ENCODE measurements at places on chromosomes 2 and 18.

GRCh38 chr2:14094592-14094991 lies 537.9 kb upstream of the LRATD1 start:
- no peak for DNase-seq

DNA sequence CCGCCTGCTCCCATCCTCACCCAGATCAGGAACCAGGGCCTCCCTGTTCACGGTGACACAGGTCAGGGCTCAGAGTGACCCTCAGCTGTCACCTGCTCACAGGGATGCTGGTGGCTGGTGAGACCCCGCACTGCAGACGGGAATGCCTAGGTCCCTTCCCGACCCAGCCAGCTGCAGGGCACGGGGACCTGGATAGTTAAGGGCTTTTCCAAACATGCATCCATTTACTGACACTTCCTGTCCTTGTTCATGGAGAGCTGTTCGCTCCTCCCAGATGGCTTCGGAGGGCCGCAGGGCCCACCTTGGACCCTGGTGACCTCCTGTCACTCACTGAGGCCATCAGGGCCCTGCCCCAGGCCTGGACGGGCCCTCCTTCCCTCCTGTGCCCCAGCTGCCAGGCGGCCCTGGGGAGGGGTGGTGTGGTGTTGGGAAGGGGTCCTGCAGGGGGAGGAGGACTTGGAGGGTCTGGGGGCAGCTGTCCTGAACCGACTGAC lies 31.7 kb downstream of the GPC1 start:
- no peak for DNase-seq

- DNase-seq, result no peak
These were observed 49.4 kb upstream of the SH3RF3 start for GRCh38 chr2:109079590-109079989.

GRCh38 chr2:205245652-205246051 lies 436.6 kb upstream of the NRP2 start:
- no peak for DNase-seq

DNA sequence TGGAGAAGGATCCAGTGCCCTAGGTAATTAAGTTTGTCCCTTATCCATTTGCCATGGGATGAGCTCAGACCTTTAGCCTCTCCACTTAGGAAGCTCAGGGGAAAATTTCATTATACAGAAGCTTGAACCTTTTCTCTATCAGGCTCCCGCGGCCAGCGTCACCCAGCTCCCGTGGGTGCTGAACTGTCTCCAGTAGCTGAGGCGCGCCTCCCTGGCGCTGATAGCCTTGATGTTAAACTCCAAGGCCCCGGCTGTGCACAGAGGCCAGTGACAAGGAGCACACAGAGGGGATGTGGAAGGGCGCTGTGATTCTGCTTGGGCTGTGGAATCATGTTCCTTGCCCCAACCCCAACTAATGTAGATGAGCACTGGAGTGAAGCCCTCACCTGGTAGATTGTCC lies 50.8 kb downstream of the NRP2 start:
- DNase-seq, result no peak

DNA sequence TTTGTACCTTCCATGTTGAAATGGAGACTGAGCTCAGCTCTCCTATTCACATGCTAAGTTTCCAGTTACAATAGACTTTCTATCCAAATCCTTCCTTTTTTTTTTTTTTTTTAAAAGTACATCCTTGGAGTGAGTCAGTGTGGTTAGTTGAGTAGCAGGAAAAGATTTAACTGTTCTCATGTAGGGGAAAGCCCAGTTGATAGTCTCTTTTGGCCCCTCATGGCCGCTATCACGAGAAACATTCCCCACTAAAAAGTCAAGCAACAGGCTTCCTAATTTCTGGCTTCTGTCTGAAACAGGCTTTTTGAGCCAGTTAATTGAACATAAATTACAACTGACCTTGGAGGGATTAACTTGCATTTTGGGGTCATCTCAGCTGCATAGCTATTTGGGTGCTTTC lies 161.3 kb downstream of the MEIS1 start:
- DNase-seq, result no peak

GRCh38 chr2:71689968-71690834 lies 236.8 kb downstream of the DYSF start:
- no peak for DNase-seq

GRCh38 chr2:20401489-20401835 lies 45.4 kb upstream of the RHOB start:
- DNase-seq, result no peak

DNA sequence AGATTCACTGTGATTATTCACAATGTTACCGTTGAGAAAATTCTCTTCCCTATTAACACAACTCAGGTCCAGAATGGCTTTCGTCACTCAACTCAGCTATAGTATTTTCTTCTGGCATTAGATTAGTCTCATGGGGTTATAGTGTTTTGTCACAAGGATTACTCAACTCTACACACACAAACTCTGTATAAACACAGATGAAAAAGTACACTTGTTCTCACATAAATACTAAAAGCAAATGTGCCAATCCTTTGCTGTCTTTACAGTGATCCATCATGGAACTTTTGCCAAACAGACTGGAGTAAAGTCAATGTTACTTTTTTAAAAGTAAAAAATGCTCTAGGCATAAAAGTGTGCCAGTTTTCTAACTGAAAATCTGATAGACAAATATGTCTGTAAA lies 267.6 kb downstream of the RBM43 start:
- no peak for DNase-seq

- DNase-seq, result no peak
These were observed 3.8 kb upstream of the ADRA2B start for GRCh38 chr2:96120091-96120720.

GRCh38 chr2:216984937-216985336 lies 125.1 kb upstream of the TNP1 start:
- DNase-seq, result no peak

GRCh38 chr2:58769864-58770234 lies 528.7 kb upstream of the FANCL start:
- DNase-seq, result no peak

GRCh38 chr2:230266638-230267037 lies 41.1 kb downstream of the SP140 start:
- no peak for DNase-seq

GRCh38 chr2:8642366-8643068 lies 39.3 kb upstream of the ID2 start:
- DNase-seq, result no peak

DNA sequence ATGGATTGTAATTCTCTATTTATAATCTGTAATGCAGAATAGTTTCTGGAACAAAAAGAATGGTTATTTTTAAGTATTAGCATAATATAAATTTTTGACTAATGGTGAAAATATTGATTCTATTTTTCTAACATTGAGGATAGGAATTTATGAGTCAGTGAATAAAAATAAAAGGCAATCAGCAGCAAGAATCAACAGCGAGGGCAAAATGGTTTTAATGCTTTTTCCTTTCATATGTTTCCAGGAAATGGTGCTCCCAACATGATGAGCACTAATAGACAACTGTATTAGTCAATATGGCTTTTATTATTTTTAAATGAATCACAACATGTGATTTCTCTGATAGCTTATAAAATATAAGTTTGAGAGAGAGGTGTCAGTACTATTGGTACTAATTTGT lies 90.7 kb upstream of the TFPI start:
- no peak for DNase-seq

GRCh38 chr2:222835143-222835822 lies 25.6 kb upstream of the ACSL3 start:
- no peak for DNase-seq

- no peak for DNase-seq
These were observed 15.2 kb downstream of the LANCL1 start for GRCh38 chr2:210461401-210461800.

GRCh38 chr2:85662899-85663593 lies 5.0 kb downstream of the SFTPB start:
- no peak for DNase-seq

DNA sequence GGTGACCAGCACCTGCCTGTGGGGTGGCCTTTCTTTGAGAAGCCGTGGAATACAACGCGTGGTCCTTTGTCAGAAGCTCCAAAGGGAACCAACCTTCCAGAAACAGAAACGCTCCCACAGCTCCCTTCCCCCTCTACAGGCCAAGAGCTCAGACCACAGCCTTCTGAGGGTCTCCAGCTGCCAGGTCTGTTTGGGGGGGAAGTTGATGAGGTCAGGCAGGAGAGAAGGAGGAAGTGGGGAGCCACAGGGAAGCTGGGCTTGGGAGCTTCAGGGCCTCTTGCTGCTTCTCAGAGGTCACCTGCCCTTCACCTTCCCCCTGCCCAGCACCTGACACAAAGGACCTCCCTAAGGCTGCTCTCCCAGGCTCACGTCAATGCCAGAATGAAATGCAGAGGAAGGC lies 287.7 kb upstream of the ID2 start:
- DNase-seq, result no peak

- peak; percentile 5 for DNase-seq
These were observed 710 bp downstream of the SEC11C start for GRCh38 chr18:59140302-59140885.

- no peak for DNase-seq
These were observed 678.3 kb upstream of the NRXN1 start for GRCh38 chr2:51710222-51710621.

- no peak for DNase-seq
These were observed 154.8 kb upstream of the TFPI start for GRCh38 chr2:187709065-187709464.

DNA sequence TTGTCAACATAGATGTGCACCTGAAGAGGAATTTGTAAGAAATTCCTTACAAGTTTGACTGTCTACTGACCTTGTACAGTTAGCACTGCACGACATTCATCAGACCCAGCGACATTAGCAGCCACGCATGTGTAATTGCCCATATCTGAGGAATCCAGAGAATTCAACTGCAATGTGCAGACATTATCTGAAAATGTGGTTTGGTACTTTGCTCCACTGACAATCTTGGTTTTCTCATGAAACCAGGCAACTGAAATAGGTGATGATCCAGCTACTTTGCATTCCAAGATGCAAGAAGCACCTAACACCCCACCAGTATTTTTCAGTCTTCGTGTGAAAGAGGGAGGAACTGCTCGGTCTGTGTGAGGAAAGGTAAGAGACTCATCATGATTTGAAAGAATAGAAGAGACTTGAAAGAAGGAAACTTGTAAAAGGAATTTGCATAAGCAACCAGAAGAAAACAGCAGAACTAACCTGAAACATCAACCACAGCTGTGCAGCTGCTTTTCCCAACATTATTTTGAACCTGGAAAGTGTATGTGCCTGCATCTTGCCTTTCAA lies 83.4 kb downstream of the TTN start:
- DNase-seq, result no peak

GRCh38 chr2:29921560-29921915 lies at the start of gene ALK:
ALK (minus strand) TSS chr2:29921586; CDS start chr2:29920659, 927 bp downstream.
- no peak for DNase-seq

DNA sequence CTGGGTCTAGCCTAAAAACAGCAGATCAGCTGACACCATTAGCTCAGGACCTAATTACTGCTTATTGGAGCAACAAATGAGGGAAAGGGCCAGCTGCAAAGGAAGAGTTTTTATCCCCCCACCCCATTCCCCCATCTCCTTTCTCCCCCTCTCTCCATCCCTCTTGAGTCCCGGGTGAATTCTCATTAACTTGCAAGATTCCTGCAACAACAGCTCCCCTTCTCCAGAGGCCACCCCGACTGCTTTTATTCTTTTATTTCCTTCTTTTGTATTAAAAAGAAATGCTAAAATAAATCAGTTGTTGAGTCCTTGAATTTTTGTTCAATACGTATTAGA lies 473 bp upstream of the NOL4 start:
- no peak for DNase-seq

- no peak for DNase-seq
These were observed 167.0 kb upstream of the RPRM start for GRCh38 chr2:153645599-153645998.

GRCh38 chr2:70039366-70039765 lies 47.9 kb upstream of the PCBP1 start:
- no peak for DNase-seq

DNA sequence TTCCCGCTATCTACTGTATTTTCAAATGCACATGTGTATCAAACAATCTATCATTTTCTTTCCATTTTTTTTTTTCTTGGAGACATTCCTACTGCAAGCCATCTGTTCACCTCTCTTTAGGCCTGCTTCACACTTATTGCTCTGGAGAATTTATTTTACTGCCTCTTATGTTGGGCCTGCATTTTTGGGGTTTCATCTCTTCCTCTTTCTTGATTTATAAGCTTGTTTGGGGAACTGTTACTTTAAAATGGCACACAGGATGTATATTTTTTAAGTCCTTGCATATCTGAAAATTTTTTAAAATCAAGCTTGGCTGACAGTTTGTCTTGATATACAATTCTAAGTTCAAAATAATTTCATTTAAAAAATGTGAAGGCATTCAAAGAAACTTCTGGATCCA lies 3.5 kb upstream of the RAB27B start:
- DNase-seq, result no peak

GRCh38 chr18:57088883-57089282 lies 58.0 kb upstream of the BOD1L2 start:
- no peak for DNase-seq

GRCh38 chr2:217356781-217357180 lies 496.9 kb upstream of the TNP1 start:
- DNase-seq, result no peak
